ENCODE measurements at places on chromosomes 1 and 21.
A peak's percentile ranks its signal among the peaks of the same experiment; 100 is the strongest.

DNA sequence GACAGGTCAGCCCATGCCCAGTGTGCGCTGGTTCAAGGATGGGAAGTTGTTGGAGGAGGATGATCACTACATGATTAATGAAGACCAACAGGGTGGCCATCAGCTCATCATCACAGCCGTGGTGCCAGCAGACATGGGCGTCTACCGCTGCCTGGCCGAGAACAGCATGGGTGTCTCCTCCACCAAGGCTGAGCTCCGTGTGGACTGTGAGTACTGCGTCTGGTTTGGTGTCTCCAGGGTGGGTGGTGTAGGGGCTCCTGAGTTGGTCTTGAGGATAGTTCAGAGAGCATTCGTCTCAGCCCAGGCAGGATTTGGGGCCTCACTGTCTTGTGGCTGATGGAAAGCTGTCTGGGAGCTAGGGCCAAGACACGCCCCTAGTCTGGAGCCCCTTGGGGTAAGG lies 83.2 kb downstream of the TRIM11 start:
- DNase-seq, result no peak

DNA sequence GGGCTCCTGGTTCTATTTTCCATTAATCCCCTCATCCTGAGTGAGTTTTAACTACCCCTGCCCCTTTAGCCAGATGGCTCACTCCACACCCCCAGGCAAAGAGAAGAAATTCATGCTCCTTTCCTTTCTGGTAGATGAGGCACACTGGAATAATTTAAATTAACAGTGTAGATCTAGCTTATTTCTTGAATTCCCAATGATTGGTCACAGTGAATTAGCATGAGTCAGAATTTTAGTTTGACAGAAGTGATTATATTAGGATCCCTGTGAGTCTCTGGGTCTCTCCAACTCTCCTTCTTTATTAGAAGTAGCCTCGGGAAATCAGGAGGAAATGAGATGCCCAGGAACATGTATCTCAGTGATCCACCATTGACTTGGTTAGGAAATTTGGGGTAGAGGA lies 103.1 kb upstream of the KAZN start:
- DNase-seq, result no peak

- no peak for DNase-seq
Observed at GRCh38 chr1:230144758-230145504, 77.9 kb downstream of the GALNT2 start.

DNA sequence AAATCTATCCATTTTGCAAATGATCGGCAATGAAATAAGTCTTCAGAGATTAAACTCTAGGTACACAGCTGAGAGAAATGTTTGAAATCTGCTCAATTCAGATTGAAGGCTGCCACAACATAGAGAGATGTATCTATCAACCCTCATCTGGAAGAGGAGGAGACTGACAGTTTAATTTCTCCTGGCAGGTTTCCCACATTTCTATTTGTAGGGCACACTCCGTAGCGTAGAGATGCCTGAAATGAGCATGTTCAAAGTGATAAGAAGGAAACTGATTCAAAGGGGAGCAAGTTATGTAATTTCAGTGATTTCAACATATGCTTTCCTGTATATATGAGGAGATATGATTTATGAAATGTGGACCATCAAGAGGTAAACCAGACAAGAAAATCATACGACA lies 44.1 kb downstream of the NIBAN1 start:
- DNase-seq, result no peak

- no peak for DNase-seq
Observed at GRCh38 chr1:219788091-219788490, 140.3 kb downstream of the SLC30A10 start.

DNA sequence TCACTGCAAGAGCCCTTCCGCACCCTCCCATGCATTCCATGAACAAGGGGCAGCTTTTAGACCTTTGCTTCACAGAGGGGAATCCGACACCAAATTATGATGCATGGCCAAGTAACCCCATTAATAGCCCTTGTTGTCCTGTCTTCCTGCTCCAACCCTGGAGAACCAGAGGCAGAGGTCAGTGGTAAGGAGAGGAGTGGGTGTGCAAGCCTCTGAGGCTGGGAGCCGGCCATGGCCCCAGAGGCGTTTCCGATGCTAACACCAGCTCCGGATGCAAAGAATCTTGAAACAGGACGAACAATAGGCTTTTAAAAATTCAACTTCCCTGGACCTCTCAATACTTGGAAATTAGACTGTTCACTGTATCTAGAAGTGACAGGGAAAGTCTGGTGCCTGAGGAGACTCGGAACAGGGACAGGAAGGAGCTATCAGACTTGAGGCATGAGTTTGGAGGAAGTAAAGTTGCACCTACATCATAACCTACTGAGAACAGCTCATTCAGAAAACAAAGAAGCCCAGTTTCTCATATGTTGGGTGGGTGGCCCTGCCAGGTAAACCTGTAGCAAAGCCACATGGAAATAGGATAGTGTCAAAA lies 101.2 kb upstream of the ERG start:
- no peak for DNase-seq

DNA sequence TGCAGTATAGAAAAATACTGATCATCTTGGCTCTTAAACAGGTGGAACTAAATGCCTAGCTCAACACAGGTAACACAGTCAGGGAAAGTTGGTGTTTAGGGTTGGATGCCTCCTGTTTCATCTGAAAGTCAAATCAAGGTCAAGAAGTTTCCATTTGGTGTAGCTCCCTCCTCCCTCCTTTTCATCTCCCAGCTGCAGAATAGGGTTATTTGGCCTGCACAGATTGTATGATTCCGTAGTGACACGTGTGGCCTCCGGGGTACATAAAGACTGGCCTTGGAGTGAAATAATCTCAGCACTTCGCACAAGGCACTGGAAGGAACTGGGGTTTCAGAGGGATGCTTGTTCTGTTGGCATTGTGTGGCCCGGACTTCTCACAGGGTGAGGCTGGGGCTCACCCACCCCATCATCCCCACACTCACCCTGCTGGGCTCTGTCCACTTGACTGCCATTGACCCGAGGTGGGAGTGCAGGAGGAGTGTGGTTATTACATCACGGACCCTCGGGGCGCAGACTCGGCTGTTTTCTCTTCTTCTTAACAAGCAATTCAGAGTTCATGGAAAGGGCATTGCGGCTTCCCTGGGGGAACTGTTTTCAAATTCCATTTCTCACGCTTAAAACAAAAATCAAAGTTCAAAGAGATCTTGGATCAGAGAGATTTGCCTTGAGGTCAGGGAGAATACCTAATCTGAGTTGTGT lies 18.4 kb downstream of the IGSF5 start:
- DNase-seq, result no peak

GRCh38 chr1:95325349-95325748 lies 91.3 kb downstream of the RWDD3 start:
- no peak for DNase-seq

DNA sequence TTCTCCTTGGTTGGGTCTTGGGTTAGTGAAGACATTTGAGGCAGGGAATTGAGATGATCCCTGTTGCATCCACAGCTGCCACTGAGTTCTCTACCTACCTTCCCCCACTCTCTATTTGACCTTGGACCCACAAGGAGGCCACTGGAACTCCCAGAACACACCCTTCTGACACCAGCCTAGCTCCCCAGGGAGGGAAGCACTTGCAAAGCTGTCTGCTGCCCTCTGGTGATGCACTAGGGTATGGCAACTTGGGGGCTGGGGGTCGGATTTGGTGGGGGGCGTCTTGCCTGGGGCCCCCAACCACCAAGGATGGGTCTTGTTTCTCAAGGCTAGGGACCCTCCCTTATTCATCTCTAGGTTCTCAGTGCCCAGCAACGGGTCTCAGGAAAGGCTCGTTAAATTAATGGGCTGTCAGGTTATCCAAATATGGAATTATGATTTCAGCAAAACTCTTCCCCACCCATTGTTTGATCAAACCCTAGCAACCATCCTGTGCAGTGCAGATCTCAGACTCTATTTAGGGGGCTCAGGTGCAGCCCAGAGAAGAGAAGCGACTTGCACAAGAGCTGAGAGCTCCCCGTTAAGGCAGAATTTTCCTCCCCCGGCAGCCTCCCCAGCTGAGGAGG lies 177.8 kb upstream of the KLHDC7A start:
- no peak for DNase-seq

DNA sequence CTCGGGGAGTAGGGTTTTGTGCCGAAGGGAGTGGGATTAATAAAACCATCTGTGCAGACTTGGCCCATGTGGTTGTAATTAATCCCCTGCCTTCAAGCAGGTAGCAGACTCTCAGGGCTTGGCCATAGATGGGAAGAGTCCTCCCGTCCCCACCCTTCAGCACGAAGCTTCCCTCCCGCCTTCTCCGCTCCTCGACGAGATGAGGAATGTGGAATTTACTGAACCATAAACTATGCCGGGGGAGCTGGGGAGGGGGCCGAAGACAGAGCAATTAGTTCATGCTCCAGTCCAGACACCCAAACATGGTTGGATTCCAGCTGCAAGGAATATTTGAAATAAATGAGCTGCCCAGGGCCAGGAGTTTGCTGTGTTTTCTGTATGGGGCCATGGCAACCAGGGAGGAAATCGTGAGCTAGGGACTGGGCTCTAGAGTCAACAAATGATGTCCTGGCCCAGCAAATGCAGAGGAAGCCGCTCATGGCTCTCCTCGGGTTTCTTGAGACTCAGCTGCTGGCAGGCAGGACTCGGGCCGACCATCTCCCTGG lies 78.8 kb downstream of the SPSB1 start:
- peak; percentile 79 for DNase-seq

- DNase-seq, result no peak
Observed at GRCh38 chr1:58284225-58284510, 262.4 kb downstream of the OMA1 start.

- DNase-seq, result no peak
Observed at GRCh38 chr1:20212085-20212684, 25.9 kb upstream of the PLA2G2C start.

DNA sequence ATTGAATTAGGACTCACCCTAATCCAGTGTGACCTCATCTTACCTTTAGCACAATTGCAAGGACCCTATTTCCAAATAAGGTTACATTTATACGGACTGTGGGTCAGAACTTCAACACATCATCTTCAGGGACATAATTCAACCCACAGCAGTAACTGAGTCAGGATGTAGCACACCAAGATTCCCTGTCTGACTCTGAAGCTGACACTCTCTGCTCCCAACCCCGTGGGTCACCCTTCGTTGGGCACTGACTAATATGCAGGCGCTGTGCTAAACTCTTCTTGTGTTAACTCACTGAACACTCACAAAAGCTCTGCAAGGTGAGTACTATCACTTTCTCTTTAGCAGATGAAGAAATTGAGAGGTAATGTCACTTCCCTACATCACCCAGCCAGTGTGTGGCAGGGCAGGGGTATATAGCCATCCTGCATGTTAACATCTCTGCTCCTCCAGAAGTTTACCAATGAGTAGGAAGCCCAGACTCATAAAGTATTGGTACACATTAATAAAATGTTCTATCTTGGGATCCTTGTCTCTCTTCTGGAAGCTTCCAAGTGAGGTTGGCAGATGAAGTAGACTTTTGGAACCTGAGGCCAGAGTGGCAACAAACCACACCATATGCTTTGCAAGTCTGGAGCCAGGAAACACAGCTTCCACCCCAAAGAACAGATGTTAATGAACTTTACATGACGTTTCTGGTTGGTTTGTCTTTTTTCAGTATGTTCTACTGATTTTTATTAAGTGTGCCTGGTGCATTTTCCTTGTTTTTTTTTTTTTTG lies 139.2 kb upstream of the KLHDC7A start:
- no peak for DNase-seq

- no peak for DNase-seq
Observed at GRCh38 chr1:156812293-156812990, 4.2 kb downstream of the SH2D2A start.

- peak; percentile 20 for DNase-seq
Observed at GRCh38 chr1:40662864-40663263, 2.6 kb downstream of the RIMS3 start.

GRCh38 chr1:1669468-1670440 lies 10.9 kb upstream of the CDK11B start:
- DNase-seq, result no peak

- DNase-seq, result peak; percentile 86
Observed at GRCh38 chr1:177274687-177275211, 104.0 kb downstream of the BRINP2 start.

DNA sequence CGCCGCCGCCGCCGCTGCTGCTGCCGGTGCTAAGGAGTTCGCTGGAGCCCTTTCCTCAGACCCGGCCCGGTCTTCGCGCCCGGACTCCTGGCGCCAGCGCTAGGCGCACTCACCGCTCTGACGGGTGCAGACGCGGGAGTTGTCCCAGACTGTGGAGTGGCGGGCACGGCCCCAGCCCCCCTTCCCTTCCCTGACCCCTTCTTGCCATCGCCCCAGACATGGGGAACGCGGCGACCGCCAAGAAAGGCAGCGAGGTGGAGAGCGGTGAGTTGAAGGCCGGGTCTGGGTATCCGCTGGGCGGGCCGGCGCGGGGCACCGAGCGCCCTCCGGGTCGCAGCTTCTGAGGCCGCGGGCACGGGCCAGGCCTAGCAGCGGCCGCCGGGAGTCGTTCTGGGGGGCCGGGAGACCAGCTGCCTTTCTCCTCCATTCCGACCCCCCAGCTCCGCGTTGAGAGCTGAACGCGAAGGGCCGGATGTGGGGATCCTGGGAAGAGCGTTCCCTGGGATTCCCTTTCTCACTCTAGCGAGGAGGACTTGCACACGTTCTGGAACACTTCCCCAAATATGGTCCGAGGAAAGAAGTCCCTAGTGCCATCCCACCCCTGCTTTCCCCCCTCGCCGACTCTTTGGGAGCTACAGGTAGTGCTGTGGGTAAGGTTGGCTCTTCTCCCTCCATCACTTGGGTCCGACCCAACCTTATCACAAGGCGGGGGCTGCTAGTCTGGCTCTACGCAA lies 65.8 kb upstream of the PRKACB start:
- DNase-seq, result peak; percentile 43

DNA sequence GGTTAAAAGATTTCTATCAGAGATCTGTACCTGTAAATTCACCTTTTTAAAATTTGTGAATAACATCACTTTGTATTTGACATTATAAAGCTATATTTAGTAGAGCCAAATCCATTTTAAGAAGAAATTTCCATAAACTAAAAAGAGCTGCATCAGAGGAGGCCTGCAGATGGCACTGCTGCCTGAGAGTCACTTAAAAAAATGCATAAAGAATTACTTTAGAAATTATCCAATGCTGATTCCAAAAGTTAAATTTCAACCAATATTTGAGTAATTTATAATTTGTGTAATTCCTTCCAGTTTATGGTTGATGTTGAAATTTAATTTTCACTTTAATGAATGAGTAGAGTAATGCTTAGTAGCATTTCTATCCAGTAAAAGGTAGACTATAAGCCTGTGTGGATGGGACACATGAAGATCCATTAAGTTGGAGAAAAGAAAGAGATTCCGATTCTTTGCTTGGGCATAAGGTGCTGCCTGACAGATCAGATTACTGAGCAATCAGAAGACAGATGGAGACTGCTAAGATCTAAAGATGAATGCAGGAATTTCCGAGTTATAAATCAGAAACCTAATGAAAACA lies 20.7 kb upstream of the RPE65 start:
- DNase-seq, result peak; percentile 29
